ENCODE measurements at places on chromosomes 3 and 15.

- no peak for DNase-seq
Measured at GRCh38 chr15:88238618-88239430, 17.7 kb downstream of the NTRK3 start.

GRCh38 chr15:72792431-72792830 is 8.9 kb upstream of the ADPGK start:
- no peak for DNase-seq

- DNase-seq: no peak
Measured at GRCh38 chr15:84684092-84684491, 26.1 kb upstream of the NMB start.

DNA sequence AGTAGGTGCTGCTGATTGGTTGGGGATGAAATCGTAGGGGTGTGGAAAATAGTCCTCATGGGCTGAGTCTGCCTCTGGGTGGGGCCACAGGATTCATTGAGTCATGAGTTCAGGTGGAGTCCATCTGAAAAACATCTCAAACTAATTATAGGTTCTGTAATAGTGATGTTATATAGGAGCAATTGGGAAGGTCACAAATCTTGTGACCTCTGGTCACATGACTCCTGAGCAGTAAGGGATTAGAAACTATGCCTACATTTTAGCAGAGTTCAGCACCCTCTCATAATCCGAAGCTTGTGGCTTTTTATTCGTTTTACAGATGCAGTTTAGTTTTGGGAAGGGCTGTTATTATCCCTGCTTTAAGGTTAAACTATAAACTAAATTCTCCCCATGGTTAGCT is 22.9 kb upstream of the NEDD4 start:
- DNase-seq: no peak

DNA sequence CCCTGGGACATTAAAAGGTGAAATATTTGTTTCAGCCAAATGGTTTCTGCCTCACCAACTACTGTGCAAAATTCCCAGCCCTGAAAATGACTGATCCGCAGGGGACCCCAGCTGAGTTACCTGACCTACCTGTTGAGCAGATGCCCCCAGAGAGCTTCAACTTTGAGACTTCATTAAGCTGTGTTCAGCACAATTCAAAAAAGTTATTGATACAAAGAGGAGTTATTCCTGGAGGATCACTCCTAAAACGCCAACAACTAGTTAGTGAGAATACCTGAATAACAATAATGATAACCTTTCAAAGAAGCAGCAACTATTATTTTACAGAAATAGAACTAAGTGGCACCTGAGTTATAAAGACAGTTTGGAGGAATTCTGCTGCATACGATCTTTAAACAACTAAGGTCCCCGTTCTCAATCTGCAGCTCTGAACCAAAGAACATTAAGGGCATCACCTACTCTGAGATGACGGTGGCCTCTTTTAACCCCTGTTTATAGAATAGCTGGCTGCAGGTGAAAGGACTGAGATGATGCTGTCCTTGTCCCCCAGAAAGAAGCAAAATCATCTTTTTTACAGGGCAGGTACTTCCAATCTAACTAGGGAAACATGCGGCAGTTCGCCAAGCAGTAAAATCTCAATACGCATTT is 659 bp downstream of the GADL1 start:
- no peak for DNase-seq

DNA sequence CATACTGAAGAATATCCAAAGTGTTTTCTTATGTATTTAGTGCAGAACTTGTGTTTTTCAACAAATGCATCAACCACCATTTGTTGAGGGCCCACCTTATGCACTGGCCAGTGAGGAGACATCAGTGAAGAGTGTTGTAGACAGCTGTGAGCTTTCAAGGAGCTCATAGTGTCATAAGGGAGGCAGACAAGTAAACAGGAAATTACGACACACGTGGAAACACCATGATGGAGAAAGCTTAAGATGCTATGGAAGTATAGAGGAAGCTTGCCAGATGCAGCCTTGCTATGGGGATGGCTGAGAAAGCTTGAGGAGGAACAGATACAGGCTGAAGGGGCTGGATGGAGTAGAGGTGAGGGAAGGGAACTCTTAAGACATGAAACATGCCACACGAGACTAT is 50.8 kb upstream of the PSMD6 start:
- DNase-seq: no peak

DNA sequence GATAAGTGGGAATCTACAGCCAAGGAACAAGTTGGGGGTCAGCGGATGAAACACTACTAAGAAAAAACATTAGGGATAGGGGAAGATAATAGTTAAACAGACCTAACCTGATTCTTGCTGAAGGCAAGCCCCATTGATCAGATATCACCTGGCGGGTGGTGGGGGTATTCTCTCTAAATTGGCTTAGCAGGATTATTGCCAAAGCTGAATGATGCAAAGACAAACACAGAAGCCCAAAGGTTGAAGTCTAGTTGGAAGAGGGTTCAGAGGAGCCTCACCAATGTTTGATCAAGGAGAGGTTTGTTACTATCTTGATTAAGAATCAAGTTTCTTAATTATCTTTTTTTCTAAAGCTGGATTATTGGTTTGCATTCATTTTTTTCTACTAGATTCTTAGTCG is 371.9 kb upstream of the CNTN4 start:
- no peak for DNase-seq

GRCh38 chr3:125402639-125403038 is 27.5 kb upstream of the ZNF148 start:
- no peak for DNase-seq

- DNase-seq: no peak
Measured at GRCh38 chr3:110656394-110657025, 415.1 kb upstream of the NECTIN3 start.

GRCh38 chr15:98983334-98983733 is 24.3 kb downstream of the PGPEP1L start:
- DNase-seq: peak; percentile 20

GRCh38 chr3:56321383-56321782 is 146.9 kb downstream of the ERC2 start:
- DNase-seq: no peak

DNA sequence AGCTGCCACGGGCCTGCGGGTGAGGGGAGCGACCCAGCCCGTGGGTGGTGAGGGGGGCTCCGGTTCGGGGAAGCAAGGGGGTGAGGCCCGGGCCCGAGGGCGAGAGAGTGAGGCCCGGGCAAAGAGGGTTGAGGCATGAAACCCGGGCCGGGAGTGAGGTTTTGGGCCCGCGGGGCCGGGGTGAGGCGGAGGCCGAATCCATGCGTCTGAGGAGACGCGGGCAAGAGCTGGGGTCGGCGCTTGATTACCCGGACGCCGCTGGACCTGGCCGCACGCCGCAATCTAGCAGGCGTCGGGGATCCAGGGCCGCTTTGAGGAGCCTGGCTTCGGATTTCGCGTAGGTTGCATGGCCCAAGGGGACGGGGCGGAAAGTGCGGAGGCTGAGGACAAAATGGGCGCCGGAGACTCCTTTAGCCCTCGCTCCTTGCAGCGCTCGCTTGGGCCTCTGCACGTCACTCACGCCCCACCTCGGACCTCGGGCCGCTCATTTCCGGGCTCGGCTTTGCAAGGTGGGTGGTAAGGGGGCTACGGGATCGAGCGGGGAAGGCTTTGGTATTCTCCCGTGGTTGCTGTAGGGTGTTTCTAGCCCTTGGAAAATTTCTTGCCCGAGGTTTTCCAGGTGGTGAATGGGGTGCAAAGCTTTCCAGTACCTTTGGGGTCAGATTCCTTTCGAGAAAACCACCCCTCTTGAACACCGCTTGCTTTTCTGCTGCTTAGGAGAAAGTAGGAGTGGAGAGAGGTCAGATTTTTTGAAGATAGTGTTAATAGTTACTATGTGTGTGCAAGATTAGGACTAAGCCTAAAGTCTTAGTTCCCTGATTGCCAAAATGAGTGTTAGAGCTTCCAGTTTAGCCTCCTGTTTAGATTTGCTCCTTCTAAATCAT is 827 bp downstream of the SLC25A36 start:
- no peak for DNase-seq

DNA sequence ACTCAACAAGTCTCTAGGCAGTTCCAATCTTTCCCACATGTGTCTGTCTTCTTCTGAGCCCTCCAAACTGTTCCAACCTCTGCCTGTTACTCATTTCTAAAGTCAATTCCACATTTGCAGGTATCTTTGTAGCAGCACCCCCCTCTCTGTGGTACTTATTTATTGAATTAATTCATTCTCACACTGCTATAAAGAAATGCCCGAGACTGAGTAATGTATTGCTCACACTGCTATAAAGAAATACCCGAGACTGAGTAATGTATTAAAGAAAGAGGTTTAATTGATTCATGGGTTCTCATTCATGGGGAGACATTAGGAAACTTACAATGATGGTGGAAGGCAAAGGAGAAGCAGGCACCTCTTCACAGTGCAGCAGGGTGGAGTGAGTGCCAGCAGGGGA is 1413.8 kb downstream of the SI start:
- no peak for DNase-seq

DNA sequence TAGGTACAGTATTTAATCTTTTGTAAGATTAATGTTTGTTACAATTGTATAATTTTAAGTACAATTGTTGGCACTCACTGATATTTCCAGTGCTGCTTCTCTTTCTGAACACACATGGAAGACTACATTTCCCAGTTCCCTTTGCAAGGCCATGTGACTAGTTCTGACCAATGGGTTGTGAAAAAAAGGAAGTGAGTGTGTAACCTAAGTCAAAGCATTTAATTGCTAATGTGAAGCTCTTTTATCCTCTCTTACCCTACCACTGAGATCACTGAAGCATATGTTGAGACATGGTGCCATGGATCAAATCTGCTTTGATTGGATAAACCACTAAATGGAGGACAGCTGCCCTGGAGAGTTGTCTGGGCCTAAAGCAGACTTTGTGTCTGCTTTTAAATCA is 83.9 kb upstream of the PLXND1 start:
- peak; percentile 39 for DNase-seq

- no peak for DNase-seq
Measured at GRCh38 chr3:55637906-55638638, 151.0 kb upstream of the WNT5A start.

- DNase-seq: no peak
Measured at GRCh38 chr15:58716027-58716426, 33.5 kb downstream of the ADAM10 start.

- DNase-seq: no peak
Measured at GRCh38 chr3:126113733-126114442, 30.0 kb upstream of the SLC41A3 start.

- DNase-seq: no peak
Measured at GRCh38 chr15:77446840-77447390, 26.2 kb downstream of the HMG20A start.

DNA sequence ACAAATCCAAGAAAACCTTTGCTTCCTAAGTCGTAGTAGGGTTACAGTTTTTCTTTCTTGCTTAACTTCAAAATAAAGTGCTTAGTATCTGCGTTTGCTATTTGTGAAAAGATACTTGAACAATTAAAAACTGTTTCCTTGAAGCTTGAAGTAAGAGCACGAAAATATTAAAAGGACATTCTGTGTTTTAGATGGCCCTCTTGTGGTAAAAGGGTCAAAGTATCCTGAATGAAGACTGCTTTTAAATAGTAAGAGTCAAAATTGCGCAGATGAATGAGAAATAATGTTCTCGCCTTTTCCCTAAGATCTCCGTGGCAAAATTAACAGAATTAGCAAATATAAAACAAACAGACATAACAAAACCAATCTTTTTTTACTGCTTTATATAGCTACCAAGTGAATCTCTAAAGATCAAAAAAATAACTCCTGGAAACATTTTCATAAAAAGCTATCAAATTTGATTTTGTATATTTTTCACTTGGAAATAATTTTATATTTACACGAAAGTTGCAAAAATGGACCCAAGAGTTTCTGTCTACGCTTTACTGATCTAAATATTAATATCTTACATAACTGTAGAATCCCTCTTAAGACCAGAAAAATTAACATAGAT is 175.4 kb downstream of the MBNL1 start:
- no peak for DNase-seq

DNA sequence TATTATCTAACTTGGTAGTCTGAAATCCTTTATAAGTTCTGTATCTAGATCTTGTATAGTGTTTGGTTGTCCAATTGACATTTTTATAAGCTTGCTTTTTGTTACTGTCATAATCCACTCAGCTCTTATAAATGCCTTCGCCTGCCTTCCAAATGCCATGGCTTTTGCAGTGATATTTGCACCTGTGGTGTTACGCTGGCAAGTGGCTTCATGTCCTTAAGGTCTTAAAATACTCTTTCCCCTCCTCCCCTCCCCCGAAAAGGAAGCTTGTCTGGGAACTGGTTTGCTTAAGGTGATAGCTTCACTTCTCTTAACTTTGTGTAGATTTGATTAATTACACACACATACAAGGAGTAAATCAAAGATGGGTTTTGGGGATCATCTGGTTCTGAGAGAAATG is 62.0 kb downstream of the ABHD2 start:
- no peak for DNase-seq

DNA sequence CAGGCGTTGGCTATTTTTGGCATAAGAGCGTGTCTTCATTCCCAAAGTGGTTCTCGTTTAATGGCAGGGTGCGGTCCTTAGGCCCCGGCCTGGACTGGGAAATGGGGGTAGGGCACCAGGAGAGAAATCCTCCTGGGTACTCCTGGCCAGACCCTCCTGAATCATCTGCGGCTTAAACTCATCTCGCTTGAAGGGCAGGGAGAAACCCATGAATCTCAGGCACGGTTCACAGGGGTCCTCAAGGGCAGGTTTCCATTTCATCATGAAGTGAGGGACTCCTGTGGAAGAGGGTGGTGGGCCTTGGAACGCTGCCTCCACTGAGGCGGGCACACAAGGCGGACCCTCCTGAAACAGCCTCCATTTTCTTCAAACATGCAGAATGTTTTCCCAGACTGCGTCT is 48.4 kb downstream of the KLF13 start:
- no peak for DNase-seq

DNA sequence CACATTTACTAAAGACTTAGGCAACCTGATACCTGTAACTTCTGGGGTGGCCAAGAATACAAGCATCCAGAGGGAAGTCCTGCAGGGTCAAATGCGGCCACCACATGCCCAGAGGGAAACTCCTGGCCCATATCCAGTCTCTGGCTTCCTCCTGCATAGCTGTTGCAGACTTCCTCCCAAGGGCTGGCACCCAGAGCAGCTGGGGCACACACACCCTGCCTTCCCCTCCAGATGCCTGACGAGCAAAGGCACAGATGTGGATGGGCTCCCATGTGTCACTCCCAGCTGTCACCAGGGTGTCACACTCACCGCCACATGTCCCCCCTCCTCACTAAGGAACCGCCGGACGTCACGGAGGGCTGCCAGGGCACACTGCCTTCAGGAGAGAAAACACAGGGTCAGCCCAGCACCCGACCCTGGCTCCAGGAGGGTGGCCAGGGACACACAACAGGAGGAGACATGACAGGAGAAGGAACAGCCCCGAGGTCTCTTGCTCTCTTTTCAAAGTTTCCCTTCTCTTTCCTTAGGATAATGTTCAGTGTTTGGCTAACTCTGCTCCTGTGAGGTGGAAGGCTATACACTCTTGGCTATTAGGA is 13.2 kb downstream of the PFKFB4 start:
- DNase-seq: no peak

GRCh38 chr15:67100801-67101581 is 35.6 kb downstream of the SMAD3 start:
- DNase-seq: no peak

DNA sequence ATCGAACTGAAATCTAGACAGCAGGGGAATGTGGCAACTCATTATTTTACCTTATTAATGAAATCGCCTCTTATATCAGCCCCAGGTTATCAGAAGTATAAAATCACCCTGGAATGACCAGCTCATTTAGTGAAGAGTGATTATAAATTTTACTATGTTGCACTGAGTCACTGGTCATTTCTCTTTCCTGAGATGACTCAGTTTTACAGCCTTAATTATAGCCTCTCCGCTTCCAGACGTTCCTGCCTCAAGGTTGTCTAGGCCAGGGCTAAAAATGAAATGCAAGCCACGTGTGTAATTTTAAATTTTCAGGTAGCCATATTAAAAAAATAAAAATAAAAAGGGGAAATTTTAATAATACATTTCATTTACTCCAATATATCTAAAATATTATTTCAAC is 33.3 kb downstream of the DET1 start:
- no peak for DNase-seq

GRCh38 chr15:77035584-77035983 is 35.3 kb downstream of the TSPAN3 start:
- DNase-seq: no peak

All from HS-27A (cell line).